Thymus (tissue), 14 donors: ENCODE measurements at places on chromosomes 6 and 20. TPM values are rescaled to one million over a fixed set of nuclear protein-coding genes. Genes with fewer than 3 reads are reported as not detected.
A peak's percentile ranks its signal among the peaks of the same experiment; 100 is the strongest.

GRCh38 chr20:59015812-59016711, 3.2 kb upstream of the TUBB1 start:
- DNase-seq: no peak

ETV7 gene
- 4.4 TPM for total RNA-seq

DNA sequence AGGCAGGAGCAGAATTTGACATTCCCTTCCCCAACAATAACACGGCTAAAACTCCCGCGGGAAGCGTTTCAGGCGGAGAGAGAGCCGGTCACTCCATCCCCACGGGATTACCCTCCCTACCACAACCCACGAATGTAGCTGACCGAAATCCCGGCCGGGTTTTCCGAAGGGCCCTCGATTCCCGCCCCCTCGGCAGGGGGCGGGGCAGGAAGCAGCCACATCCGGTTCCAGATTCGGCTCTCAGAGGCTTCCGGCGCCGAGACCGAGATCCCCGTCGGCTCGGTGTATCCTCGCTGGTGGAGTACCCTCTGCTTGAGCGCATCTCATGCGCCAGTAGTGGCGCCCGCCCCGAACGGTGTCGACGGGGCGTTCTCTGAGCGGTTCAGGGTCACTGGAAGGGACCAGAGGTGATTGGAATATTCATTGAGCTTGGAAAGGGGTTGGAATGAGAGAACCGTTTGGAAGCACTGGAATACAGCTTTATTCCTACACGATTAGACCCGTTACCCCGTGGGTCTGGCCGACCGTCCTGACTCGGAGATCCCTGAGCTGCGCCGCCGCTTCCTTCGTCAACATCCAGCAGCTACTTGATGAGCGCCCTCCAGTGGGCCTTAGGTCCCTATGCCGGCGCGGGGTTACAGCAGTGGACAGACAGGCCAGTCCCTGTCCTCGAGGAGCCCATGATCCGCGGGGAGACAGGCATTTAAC, 649 bp upstream of the RGL2 start:
- peak; percentile 97 for DNase-seq

SRMS gene
- total RNA-seq: 0.05 TPM

DNA sequence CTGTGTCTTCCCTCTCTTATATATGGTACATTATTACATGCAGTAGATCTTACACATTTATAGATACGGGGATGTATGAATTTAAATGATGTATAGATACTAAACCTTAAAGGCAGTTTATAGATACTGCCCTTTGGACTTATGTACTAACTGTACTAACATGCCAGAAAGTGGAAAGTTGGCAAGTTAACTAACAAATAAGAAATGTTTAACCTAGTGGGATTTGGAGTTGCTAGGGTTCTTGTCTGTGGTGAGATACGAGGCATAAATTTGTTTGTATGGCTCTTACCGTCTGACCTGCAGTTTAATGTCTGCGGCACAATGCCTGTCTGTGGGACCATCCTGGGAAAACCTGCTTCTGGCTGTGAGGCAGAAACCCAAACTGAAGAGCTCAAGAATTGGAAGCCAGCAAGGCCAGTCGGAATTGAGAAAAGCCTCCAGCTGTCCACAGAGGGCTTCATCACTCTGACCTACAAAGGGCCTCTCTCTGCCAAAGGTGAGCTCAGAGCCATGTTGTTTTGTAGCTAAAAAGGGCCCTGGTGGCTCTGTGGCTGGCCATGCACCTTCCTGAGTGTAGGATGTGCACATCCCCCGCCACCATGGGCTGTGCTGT, 62.9 kb upstream of the SLC22A1 start:
- DNase-seq: no peak
